ENCODE measurements at places on chromosomes 5 and 9.

- no peak for DNase-seq
Observed at GRCh38 chr5:179700401-179700918, 1.7 kb downstream of the CANX start.

DNA sequence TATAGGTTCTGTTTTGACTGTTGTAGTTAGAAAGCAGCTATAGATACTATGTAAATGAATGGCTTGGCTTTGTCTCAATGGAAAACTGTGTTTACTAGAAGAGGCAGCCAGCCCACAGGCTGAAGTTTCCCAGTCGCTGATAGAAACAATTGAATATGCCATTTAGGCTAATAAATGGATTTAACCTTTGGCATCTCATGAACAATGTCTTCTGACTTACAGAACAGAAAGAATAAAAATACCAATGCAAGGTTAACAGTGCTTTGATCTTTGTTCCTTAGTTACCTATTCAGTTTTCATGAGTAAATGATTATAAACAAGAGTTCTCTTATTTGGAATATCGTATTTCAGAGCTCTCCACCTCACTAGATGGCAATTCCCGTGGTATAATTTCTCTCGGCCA is 120.6 kb downstream of the PAM start:
- DNase-seq = no peak

DNA sequence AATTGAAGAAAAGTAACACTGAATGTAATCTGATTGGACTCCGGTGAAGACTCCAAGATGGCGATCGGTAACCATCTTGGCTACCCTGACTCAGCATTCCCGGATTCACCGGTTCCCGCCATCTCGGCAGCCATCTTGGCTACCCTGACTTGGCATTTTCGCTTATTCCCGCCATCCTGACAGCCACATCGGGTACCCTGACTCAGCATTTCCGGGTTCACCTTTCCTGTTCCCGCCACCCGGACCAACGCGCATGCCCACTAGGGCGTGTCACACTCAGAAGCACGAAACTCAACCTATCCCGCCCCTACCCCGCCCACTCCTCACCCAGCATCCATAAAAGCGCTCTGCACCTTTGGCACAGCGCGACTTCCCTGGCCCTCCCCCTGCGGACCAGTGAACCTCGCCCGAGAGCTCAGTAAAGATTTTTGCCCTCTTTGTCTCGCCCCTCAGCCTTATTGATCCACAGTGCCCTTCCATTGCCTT is 17.2 kb downstream of the SPTLC1 start:
- DNase-seq = no peak

DNA sequence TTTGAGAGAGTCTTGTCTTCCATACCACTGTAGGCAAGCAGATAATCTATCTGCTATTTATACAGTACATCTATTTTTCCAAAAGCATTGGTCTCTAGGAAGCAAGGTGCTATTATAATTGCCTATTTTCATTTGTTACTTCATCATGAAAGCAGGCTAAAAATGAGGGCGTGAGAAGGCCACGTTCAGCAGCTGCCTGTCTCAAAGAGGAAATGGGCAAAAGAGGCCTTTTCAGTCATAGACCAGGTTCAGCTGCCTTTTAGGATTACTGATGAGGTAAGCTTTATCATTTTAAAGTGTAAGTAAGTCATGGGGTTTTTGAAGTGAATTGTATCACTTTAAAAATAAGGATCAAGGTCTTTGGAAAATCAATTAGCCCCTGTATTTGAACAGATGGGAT is 1091.1 kb upstream of the DMAC1 start:
- DNase-seq = no peak

DNA sequence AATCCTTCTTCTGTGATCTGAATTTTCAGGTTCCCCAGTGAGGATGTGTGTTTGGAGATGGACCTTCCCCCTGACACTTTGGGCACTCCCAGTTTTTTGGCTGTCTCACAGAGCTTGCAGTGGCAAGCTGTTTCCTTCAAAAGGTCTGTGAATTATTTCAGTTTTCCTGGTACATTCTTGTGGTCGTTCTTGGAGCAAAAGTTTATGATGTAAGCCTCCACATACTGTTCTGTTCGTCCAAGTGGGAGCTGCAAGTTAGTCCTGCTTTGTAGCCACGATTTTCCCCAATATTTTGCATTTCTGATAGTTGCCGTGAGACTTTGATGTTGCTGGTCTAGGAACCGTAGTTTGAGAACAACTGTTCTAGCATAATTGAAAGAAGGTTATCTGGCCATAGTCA is 88.3 kb downstream of the MTAP start:
- DNase-seq = no peak

Data from activated T-helper 1 cell treated with anti-CD3 and anti-CD28 coated beads, Interleukin-2, amount 50 U/mL, for 16 hours (primary cell).